Activated naive CD4-positive, alpha-beta T cell treated with anti-CD3 and anti-CD28 coated beads for 36 hours (primary cell): ENCODE measurements at places on chromosomes 2 and 18.

DNA sequence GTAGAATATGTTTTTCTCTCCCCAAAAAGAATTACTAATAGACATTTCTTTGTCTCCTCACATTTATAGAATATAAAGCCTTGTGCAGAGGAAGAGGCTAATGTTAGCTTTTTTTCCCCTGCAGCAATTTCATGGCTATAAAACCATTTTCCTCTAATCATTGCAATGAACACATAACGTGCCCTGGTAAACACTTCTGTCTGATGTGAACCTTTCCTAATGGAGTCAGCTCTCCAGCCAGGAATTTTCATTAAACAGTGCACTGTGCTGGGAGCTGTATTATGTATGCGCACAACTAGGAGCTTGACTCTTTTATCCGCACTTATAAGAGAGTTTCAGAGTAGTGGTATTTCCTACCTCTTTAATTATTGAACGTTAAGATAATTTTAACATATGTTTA is 63.9 kb upstream of the SPATS2L start:
- no peak for DNase-seq

GRCh38 chr2:168006498-168006897 is 240.9 kb downstream of the STK39 start:
- DNase-seq, result no peak

- DNase-seq, result no peak
Observed at GRCh38 chr2:26054598-26055348, 20.9 kb downstream of the RAB10 start.

- DNase-seq, result no peak
Observed at GRCh38 chr2:157259386-157259785, 1.9 kb downstream of the GALNT5 start.

GRCh38 chr2:200525882-200526651 is at the start of gene SGO2:
SGO2 (plus strand) TSS chr2:200526207; CDS start chr2:200532976, 6,769 bp downstream.
- peak; percentile 98 for DNase-seq

DNA sequence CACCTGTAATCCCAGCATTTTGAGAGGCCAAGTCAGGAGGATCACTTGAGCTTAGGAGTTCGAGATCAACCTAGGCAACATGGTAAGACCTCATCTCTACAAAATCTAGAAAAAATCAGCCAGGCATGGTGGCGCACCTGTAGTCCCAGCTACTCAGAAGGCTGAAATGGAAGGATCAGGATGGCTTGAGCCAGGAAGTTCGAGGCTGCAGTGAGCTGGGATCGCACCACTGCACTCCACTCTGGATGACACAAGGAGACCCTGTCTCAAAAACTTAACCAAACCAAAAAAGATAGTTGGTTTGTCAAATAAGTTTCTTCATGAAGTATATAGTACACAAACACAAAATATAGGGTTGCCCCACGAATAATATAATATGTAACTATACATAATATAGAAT is 197.6 kb downstream of the DPP4 start:
- DNase-seq, result no peak

- peak; percentile 80 for DNase-seq
Observed at GRCh38 chr2:203705178-203705577, 1.3 kb upstream of the CD28 start.

GRCh38 chr2:227182765-227183164 is 18.3 kb downstream of the COL4A3 start:
- DNase-seq, result no peak

- DNase-seq, result no peak
Observed at GRCh38 chr2:3142210-3142609, 235.4 kb downstream of the EIPR1 start.

DNA sequence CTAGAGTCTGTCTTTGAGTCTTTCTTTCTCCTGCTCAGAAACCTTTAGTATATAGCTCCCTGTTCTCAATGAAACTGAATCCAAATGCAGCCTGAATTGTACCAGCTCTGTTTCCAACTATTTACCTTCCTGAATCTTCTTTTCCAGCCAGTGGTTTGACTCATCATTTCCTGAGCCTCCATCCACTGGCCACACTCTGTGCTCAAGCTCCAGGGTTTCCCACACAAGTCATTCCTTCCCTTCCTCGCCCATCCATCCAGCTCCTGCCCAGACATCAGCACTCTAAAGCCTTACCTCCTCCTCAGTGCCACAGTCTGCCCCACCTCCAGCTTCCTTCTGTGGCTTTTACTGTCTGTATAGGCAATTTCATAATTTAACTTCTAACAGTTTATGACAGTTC is 233.6 kb upstream of the RASGRP3 start:
- no peak for DNase-seq

DNA sequence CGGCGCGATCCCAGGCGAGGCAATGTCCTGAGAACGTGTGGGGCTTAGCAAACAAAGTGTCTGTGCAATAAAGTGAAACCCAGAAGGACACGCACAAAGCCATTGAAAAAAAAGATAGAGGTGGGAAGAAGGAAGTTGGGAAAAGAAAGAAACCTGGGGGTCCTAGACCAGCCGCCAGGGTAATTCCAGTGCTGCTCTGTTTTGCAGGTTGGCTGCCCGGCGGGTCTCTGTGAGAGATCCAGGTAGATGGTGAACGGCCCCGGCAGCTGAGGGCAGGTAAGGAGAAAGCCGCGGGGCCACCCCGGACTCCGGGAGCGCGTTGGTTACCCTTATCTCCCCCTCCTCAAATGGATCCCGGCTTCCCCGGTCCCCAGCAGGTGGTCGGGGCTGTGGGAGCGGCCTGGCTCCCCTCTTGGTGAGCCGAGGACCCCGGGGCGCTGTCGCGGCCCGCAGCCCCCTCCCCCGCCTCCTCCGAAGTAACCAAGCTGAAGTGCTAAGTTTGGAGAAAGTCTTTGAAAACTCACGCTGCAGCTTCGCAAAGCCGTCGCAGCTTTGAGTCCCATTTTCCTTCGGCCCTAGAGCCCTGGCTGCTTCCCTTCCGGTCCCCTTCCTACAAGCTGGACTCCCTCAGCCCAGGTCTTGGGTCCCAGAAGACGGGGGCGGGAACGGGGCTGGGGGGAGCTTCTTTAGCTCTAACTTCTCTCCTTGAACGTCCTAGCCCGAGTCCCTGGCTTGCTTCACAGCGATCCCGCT is 588 bp downstream of the OTX1 start:
- DNase-seq, result peak; percentile 8

- DNase-seq, result no peak
Observed at GRCh38 chr2:121136323-121136722, 148.7 kb downstream of the TFCP2L1 start.

DNA sequence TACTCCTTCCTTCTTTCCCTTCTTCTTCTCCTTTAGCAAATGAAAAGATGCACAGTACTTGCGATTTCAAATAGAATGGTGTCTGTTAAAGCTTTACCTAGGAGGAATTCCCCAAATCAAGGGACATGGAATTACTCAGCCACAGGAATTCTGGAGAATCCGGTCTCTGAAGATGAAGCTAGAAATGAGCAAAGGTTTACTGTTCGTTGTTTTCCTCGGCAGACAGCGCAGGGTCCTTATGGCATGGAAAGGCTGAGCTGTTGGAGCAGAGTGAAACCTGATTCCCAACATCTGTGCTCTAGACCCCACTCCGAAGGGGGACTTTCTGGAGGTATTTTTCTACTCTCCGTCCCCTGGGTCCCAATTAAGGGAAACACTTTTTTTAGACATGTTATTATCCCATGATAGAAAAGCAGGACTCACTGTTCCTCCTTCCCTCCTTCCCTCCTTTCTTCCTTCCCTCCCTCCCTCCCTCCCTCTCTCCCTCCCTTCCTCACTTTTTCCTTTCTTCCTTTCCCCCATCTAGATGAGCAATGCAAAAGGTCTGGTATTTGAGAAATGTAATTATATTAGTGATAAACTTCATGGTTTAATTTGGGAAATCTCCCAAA is 47.1 kb downstream of the CDCA7 start:
- DNase-seq, result no peak

GRCh38 chr2:68412127-68412819 is 47.2 kb downstream of the PLEK start:
- no peak for DNase-seq

DNA sequence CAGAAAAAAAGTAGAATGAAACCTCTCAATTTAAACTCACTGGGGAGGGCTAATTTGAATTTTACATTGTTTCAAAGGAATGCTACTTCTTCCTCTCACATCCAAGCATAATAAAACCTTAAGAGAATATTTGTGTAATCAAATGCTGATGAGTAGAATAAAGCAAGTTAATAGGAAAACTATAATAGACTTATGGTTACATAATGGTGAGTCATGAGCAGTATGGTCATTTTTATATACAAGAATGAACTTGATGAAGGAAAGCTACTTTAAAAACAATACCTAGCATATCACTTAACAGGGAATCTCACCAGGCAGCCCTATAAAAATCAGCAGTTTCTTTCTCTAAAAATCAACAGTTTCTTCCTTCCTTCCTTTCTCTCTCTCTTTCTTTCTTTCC is 80.3 kb downstream of the VSNL1 start:
- DNase-seq, result no peak

DNA sequence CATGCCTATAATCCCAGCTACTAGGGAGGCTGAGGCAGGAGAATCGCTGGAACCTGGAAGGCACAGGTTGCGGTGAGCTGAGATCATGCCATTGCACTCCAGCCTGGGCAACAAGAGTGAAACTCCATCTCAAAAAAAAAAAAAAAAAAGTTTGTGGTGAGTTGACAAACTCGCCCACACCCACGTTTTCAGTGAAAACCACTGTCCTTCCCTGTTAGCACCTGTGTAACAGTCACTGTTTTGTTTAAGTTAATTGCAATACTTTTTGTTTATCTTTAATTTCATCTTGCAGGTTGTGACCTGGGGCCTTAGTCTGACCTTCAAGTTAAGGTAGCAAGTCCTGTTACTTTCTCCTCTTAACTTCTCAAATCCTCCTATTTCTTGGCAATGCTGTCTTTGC is 65.5 kb upstream of the SKOR2 start:
- no peak for DNase-seq

GRCh38 chr2:111057721-111058120 is 63.0 kb upstream of the BCL2L11 start:
- no peak for DNase-seq

GRCh38 chr2:146950361-146950760 is 894.5 kb upstream of the ACVR2A start:
- DNase-seq, result no peak

- DNase-seq, result no peak
Observed at GRCh38 chr2:57177176-57177575, 869.4 kb upstream of the VRK2 start.

DNA sequence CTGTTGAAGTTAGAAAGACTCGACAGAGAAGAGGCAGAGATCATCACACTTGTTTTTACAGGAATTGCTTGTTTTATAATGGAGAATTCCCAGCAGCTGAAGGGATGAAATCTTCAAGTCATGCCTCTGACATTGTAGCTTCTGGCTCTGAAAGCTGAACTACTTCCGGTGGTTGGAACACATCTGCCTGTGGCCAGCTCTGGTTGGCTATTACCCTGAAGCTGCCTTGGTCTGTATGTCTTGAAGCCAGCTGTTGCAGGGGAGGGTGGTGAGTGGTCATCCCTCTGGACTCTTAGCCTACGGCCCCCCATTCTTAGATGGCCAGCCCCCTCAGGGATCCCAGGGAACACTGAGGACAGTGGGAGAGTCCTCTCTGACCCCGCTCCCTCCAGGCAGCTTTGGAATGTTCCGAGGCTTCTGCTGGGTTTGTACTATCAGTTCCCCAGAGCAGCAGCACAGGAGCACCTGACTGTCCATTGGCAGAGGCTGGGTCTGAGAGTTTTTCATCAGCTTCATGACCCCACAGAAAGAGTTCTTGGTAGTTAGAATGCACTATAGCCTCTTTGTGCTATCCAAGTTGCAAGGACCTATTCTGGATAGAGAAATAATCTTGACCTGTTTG is 87.4 kb upstream of the CAPN13 start:
- no peak for DNase-seq

GRCh38 chr2:135546436-135546835 is 15.2 kb downstream of the R3HDM1 start:
- DNase-seq, result no peak

DNA sequence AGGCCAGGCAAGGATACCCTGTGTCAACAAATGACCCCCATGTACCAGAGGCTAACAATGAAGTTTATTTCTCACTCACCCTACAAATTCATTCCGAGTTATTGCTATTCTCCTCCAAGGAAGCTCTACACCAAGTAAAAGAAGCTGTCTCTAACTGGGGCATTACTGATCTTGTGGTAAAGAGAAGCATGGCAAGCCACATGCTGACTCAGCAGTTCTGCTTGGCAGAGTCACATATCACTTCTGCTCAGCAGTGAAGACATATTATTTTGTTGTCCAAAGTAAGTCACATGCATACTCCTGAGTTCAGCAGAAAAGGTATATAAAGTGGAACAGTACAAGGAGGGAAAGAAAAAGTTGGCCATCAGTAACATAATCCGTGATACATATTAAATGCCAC is 315.8 kb downstream of the GULP1 start:
- no peak for DNase-seq

DNA sequence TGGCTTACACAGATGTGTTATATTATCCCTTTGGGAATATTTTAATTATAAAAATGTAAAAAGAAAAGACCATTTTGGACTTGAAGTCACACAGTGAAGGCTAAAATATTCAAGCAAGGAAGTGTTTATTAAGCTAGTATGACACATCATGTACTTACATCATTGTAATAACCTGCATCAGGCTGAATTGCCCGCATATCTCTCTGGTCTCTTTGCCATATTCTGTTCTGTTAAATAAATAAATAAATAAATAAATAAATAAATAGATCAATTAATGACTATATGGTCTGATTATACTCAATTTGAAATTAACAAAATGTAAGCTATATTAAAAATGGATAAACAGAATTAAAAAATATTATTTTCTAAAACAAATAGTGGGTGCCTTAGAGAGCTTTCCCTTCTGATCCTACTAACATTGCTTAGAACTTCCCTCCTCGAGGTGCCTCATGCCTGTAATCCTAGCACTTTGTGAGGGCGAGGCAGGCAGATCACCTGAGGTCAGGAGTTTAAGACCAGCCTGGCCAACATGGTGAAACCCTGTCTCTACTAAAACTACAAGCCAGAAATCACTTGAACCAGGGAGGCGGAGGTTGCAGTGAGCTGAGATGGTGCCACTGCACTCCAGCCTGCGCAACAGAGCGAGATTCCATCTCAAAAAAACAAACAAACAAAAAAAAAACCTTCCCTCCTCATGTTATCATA is 42.0 kb downstream of the WDR33 start:
- no peak for DNase-seq

DNA sequence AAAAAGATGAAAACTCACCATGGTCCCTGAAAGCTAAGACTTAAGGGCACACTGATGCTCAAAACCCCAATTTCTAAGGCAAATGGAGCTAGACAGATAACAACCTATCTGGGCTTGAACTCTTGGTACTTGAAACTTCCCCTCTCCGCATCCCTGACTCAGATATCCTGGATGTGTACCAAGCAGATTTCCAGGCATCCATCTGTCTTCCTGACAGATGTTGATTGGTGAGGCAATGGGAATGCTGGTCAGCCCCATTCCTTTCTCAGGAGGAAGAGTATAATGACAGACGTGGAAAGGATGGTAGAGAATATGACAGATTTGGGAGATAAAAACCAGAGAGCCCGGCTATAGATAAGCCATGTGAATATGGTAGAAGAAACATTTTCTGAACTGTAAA is 69.2 kb downstream of the ADD2 start:
- no peak for DNase-seq

GRCh38 chr2:11679016-11679415 is 9.0 kb upstream of the NTSR2 start:
- no peak for DNase-seq

GRCh38 chr2:20599001-20599600 is 51.8 kb downstream of the HS1BP3 start:
- no peak for DNase-seq
